ENCODE measurements at places on chromosomes 7 and 10.

DNA sequence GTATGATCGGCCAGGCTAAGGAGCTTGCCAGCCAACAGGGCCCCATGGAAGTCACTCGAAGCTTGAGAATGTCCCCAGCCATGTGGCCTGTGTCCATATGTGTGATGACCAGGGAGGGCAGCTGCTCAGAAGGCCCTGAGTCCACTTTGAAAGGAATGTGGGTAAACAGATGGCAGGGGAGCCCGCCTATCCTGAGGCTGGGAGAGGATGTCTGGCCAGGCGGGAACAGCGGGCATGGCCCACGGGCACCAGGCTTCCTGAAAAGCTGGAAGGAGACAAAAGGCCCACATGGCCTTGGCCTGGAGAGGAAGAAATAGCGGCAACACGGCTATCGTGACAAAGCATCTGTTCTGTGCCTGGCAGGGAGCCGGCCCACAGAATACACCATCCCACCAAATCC is 137.9 kb upstream of the PPIF start:
- no peak for DNase-seq

GRCh38 chr10:4708123-4708759 is 117.8 kb upstream of the AKR1E2 start:
- DNase-seq, result no peak

DNA sequence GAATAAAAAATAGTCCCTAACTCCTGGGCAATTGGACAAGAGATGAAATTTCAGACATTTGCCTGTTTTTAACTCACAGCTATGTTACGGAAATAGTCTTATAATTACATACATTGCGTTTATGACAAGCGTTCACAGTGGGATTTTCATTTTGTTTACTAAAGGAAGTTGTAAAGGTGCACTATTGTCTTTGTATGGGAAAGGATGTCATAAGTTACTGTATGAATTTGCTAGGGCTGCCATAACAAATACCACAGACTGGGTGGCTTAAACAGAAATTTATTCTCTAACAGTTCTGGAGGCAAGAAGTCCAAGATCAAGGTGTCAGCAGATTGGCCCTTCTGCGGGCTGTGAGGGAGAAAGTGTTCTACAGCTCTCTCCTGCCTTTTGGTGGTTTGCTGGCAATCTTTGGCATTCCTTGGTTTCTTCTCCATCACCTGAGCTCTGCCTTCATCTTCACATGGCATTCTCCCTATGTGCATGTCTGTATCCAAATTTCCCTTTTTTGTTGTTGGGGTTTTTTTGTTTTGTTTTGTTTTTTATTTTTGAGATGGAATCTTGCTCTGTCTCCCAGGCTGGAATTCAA is 5.6 kb downstream of the NFE2L3 start:
- no peak for DNase-seq

DNA sequence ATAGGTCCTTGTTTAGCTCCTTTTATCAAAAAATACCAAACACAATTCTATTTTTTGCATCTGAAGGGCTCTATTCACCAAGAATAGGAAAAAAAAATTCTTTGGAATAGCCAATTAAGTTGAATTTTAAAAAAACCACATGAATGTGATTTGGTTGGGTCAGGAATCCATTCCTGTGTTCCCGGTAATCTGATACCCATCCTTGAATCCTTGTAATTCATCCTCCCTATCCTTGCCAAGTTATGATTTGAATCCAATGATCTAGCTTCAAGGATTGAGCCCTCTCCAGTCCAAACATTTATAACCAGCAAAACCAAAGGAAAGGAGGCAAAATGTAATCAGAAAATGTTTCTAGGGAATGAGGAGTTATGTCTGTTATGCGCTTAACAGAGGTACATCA is 86.6 kb downstream of the CFAP58 start:
- DNase-seq, result no peak

DNA sequence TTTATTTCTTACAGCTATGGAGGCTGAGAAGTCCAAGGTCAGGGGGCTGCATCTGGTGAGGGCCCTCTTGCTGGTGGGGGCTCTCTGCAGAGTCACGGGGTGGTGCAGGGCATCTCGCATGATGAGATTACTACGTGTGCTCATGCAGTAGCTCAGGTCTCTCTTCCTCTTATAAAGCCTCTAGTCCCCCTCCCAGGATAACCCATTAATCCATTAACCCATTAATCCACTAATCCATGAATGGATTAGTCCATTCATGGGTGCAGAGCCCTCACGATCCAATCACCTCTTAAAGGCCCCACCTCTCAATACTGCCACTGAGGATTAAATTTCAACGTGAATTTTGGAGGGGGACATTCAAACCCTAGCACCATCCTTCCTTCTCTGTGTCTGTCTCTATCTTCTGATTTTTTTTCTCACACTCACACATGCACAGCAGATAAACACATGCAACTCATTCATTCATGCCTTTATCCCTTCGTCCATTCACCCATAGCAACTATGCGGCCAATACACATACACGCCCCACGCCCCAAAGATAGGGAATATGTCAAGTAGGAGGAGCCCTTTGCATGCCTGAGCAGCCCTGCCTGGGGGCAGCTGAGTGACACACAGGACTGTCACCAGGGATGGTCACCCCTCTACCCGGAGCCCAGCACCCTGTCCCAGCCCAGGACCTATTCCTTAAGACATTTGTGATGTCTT is 86.5 kb downstream of the C10orf105 start:
- DNase-seq, result no peak

DNA sequence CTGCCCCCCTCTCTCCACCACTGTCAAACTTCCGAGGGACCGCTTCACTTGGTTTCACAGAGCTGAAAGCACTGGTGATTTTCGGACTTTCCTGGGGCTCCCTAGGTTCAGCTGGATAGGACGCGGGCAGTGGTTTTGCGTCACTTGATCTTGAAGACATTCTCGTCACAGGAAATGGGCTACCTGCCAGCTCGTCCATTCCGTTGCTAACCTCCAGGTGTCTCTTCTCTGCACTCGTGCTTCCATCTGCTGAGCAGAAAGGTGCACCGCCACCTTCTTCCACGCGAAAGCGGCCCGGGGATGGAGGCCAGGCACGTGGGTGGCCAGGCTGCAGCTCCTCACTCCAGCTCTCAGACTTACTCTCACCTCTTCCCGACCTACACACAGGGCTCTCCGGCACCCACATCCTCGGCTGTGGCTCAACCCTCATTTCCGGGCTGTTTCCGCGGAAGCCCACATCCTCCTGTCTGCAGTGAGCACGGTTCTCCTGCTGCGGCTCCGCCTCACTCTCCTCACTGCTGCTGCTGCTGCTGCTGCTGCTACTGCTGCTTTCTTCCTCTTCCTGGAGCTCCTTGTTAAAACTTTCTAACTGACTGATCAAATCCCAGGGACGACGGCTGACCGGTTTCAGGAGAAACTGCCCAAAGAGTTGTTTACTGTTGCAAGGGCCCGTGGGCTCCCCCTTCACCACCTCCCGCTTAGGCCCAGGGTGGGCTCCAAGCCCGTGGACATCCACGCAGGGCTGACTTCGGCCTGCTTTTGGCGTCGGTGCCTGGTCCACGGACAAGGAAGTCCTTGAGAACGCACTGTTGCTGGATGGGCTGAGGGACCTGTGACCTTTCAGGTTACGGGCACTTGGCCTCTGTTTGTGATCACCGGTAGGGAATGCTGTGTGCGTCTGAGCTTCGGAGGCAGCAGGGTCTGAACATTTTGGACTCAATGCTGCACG is 32.1 kb downstream of the JCAD start:
- no peak for DNase-seq

- DNase-seq, result no peak
Measured at GRCh38 chr10:125086691-125087090, 73.7 kb downstream of the CTBP2 start.

- DNase-seq, result no peak
Measured at GRCh38 chr10:80753612-80754011, 215.9 kb downstream of the SH2D4B start.
